ENCODE measurements at places on chromosomes 3 and 15. TPM values are rescaled to one million over a fixed set of nuclear protein-coding genes. Genes with fewer than 3 reads are reported as not detected.

GRCh38 chr3:13440204-13440817, 20.2 kb upstream of the NUP210 start:
- no peak overlapping the region for H3K27ac ChIP-seq
- H3K27me3 ChIP-seq: no peaks in the 10 kb centered on the region
- H3K4me1 ChIP-seq: no peaks in the 10 kb centered on the region
- DNase-seq: no peak
- H3K4me3 ChIP-seq: no peak overlapping the region

- no peaks in the 10 kb centered on the region for H3K27me3 ChIP-seq
- no peak for DNase-seq
- H3K36me3 ChIP-seq: no peaks in the 10 kb centered on the region
- no peak overlapping the region for H3K4me3 ChIP-seq
- no peaks in the 10 kb centered on the region for H3K4me1 ChIP-seq
Measured at GRCh38 chr15:71048913-71049675, 66.2 kb upstream of the THSD4 start.

DNA sequence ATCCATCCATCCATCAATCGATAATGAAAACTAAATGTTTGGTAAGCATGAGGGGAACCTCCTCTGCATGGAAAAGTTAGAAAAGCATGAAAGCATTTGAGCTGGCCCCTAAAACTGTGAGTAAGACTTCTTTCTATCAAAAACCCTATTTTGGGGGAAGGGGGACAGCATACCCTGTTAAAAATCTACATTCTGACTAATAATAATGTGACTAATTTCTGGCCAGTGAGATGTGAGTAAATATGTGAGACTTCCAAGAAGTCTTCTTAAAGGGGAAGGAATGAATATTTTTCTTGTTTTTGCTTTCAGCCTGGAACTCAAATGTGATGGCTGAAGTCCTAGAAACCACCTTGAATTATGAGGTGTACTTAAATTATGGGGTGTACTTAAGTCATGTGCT, 54.9 kb downstream of the C3orf85 start:
- no peaks in the 10 kb centered on the region for H3K36me3 ChIP-seq
- H3K27me3 ChIP-seq: no peaks in the 10 kb centered on the region
- no peak overlapping the region for H3K27ac ChIP-seq
- H3K4me3 ChIP-seq: no peak overlapping the region
- no peak for DNase-seq
- H3K4me1 ChIP-seq: no peaks in the 10 kb centered on the region

DNA sequence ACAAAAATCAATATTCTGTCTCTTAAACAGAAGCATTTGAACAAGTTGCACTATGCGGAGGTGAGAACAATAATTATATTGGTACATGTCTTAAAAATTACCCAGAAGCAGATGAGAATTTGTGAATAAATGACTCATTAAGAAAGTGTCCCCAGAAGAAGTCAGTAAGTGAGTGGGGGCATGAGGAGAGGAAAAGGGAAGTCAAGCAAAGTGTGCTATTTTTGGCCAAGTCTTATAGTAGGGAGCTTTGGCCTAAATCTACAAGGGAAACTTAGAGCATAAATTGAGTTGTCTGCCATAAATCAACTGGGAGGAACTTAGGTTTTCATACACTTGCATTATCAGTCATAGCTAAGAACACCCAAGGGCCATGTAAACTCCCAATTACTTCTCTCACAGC, 86.9 kb upstream of the SATB1 start:
- no peak overlapping the region for H3K4me3 ChIP-seq
- no peaks in the 10 kb centered on the region for H3K4me1 ChIP-seq
- no peak overlapping the region for H3K27ac ChIP-seq
- no peaks in the 10 kb centered on the region for H3K27me3 ChIP-seq

GRCh38 chr15:70234256-70234905, 136.7 kb upstream of the TLE3 start:
- H3K27ac ChIP-seq: no peak overlapping the region
- peak; percentile 44 for DNase-seq
- H3K36me3 ChIP-seq: no peaks in the 10 kb centered on the region
- H3K4me1 ChIP-seq: no peaks in the 10 kb centered on the region
- no peaks in the 10 kb centered on the region for H3K27me3 ChIP-seq

DNA sequence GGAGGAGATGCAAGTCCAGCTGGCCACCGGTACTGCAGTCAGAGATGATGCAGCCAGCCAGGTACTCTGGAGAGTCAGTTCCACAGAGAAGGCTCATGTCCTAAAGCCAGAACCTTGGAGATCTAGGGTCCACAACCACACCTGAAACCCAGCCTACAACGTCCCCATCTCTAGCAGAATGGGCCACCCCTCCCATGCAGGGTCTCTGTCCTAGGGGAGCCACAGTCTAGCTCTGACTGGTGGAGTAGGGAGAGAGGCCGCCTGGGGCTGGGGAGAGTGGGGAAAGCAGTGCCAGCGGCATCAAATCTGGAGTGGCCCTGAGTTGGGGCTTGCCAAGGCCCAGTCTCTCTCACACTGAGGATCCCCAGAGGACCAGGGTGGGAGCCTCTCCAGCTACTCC, 43.5 kb downstream of the PTH1R start:
- H3K4me3 ChIP-seq: no peak overlapping the region
- peaks cover 13% of the 10 kb centered on the region for H3K36me3 ChIP-seq
- H3K27ac ChIP-seq: no peak overlapping the region
- no peaks in the 10 kb centered on the region for H3K4me1 ChIP-seq

GRCh38 chr3:175620532-175620931, 761.4 kb downstream of the NAALADL2 start:
- no peaks in the 10 kb centered on the region for H3K4me1 ChIP-seq
- no peak for DNase-seq
- no peaks in the 10 kb centered on the region for H3K36me3 ChIP-seq

GRCh38 chr3:149010504-149010951, 19.2 kb downstream of the GYG1 start:
- H3K4me1 ChIP-seq: peaks cover 28% of the 10 kb centered on the region
- peaks cover 29% of the 10 kb centered on the region for H3K36me3 ChIP-seq
- no peak for DNase-seq
- no peak overlapping the region for H3K4me3 ChIP-seq
- H3K27me3 ChIP-seq: no peaks in the 10 kb centered on the region

- no peak for DNase-seq
- H3K4me1 ChIP-seq: no peaks in the 10 kb centered on the region
- no peak overlapping the region for H3K4me3 ChIP-seq
- H3K36me3 ChIP-seq: no peaks in the 10 kb centered on the region
Measured at GRCh38 chr15:80199869-80200268, 47.1 kb downstream of the FAH start.

GRCh38 chr3:129940086-129940485, 34.4 kb upstream of the TRH start:
- DNase-seq: no peak
- no peaks in the 10 kb centered on the region for H3K36me3 ChIP-seq
- H3K27me3 ChIP-seq: no peaks in the 10 kb centered on the region
- H3K27ac ChIP-seq: no peak overlapping the region

GRCh38 chr15:40336744-40337122, 4.0 kb downstream of the CCDC9B start:
- H3K4me3 ChIP-seq: no peak overlapping the region
- no peak for DNase-seq
- H3K27me3 ChIP-seq: no peaks in the 10 kb centered on the region
- H3K36me3 ChIP-seq: peaks cover 18% of the 10 kb centered on the region

- H3K36me3 ChIP-seq: no peaks in the 10 kb centered on the region
- H3K27ac ChIP-seq: no peak overlapping the region
- no peak for DNase-seq
- no peak overlapping the region for H3K4me3 ChIP-seq
- H3K27me3 ChIP-seq: no peaks in the 10 kb centered on the region
- no peaks in the 10 kb centered on the region for H3K4me1 ChIP-seq
Measured at GRCh38 chr3:74302969-74303368, 311.5 kb downstream of the CNTN3 start.

DNA sequence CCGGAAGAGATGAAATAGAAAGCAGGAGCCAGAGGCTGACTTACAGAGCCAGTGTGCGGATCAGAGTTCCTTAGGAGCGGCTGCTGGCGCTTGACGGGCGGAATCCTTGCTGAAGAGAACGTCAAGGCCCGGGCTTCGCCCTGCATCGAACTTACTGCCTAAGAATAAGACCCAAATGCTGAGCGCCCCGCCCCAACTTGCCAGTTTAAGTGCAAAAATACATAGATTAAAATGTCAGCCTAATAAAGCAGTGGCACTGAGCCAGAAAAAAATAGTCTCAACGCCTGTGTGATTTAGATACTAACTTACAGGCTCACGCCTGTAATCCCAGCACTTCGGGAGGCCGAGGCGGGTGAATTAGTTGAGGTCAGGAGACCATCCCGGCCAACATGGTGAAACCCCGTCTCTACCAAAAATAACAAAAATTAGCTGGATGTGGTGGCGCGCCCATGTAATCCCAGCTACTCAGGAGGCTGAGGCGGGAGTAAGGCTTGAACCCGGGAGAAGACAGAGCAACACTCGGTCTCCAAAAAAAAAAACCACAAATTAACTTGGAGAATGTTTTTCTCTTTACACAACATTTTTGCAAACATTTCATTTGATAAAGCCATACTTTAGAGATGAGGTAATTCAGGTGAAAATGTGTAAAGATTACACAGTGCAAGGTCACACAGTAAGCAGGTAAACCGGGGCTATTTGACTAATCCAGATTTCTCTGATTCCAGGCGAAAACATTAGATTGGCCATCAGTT, 1.2 kb upstream of the UBP1 start:
- H3K27me3 ChIP-seq: no peaks in the 10 kb centered on the region
- no peaks in the 10 kb centered on the region for H3K36me3 ChIP-seq
- H3K27ac ChIP-seq: peak overlapping the region; percentile 95
- peak overlapping the region; percentile 76 for H3K4me3 ChIP-seq

DNA sequence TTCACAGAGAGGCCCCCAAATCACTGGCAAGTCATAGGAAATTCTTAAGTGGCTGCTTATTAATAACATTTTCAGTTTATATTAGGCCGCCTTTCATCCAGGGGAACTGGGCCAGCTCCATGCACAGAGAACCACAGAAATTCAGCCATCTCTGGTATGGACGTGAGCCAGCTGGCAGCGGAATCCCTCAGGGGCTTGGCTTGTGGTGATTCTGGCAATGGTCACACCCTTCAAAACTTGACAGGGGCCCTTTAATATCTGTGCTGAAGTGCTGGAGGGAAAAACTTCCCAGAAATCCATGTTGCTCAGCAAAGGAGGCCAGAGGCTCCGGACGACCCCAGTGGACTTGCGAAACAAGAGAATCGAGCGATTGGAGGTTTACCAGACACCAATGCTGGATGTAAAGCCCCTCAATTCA, 11.3 kb downstream of the PRICKLE2 start:
- no peaks in the 10 kb centered on the region for H3K27me3 ChIP-seq
- no peaks in the 10 kb centered on the region for H3K36me3 ChIP-seq
- peak overlapping the region; percentile 28 for H3K4me3 ChIP-seq
- DNase-seq: peak; percentile 90

DNA sequence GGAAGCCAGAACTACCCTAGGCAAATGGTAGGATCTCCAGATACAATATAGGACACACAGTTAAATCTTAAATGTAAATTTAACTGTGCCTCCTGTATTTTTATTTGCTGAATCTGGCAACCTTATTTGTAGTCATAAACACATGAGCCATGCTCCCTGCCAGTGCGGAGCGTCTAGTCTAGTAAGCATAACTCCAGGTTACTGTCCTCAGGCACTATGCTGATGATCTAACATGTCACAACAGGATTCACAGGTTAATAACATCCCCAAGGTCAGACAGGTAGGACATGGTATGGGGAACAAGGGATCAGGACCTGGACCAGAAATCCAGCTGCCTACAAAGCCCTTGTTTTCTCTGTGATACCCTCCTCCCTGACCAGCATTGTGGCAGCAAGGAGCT, 305.1 kb downstream of the CACNA2D3 start:
- H3K36me3 ChIP-seq: no peaks in the 10 kb centered on the region
- H3K27ac ChIP-seq: no peak overlapping the region
- H3K4me1 ChIP-seq: no peaks in the 10 kb centered on the region
- H3K4me3 ChIP-seq: no peak overlapping the region
- DNase-seq: no peak
- no peaks in the 10 kb centered on the region for H3K27me3 ChIP-seq

- no peaks in the 10 kb centered on the region for H3K27me3 ChIP-seq
- peak overlapping the region; percentile 56 for H3K27ac ChIP-seq
- peak; percentile 96 for DNase-seq
- no peaks in the 10 kb centered on the region for H3K4me1 ChIP-seq
Measured at GRCh38 chr3:16148783-16149182, 25.7 kb upstream of the GALNT15 start.

- no peaks in the 10 kb centered on the region for H3K27me3 ChIP-seq
- peak overlapping the region; percentile 5 for H3K4me3 ChIP-seq
- H3K36me3 ChIP-seq: peaks cover 11% of the 10 kb centered on the region
- H3K4me1 ChIP-seq: peaks cover 75% of the 10 kb centered on the region
Measured at GRCh38 chr15:70088887-70089691, 8.6 kb downstream of the TLE3 start.

DNA sequence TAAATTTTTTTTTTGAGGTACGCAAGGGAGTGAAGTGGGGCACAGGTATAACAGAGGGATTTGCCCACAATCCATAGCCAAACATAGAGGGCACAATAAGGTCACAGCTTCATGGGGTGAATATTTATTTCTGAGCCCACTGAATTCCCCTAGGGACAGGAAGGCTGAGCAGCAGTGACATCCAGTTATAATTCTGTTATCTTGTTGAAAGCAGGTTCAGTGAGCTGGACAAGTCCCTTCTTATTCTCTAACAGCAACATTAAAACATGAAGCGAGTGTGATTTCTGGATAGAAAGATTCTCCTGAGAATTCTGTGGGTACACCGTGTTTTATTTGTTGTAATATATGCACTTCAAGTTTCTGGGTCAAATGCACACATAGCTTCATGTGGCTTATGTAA, 538.2 kb downstream of the NAALADL2 start:
- H3K4me3 ChIP-seq: no peak overlapping the region
- H3K27me3 ChIP-seq: no peaks in the 10 kb centered on the region
- no peak overlapping the region for H3K27ac ChIP-seq
- H3K4me1 ChIP-seq: no peaks in the 10 kb centered on the region

DNA sequence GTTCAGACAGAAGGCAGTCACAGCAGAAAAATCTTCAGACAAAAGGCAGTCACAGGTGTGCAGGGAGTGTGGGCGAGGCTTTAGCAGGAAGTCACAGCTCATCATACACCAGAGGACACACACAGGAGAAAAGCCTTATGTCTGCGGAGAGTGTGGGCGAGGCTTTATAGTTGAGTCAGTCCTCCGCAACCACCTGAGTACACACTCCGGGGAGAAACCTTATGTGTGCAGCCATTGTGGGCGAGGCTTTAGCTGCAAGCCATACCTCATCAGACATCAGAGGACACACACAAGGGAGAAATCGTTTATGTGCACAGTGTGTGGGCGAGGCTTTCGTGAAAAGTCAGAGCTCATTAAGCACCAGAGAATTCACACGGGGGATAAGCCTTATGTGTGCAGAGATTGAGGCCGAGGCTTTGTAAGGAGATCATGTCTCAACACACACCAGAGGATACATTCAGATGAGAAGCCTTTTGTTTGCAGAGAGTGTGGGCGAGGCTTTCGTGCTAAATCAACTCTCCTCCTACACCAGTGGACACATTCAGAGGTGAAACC, 27.6 kb downstream of the ZNF589 start:
- H3K27ac ChIP-seq: no peak overlapping the region
- no peaks in the 10 kb centered on the region for H3K4me1 ChIP-seq
- no peak overlapping the region for H3K4me3 ChIP-seq
- H3K36me3 ChIP-seq: peaks cover 38% of the 10 kb centered on the region
- no peaks in the 10 kb centered on the region for H3K27me3 ChIP-seq
- no peak for DNase-seq

Gene ZNF501
- total RNA-seq: 14.7 TPM

Gene GXYLT2
- total RNA-seq: 7.7 TPM

Gene SLC22A13
- not detected for total RNA-seq

Gene DGKG
- 10.3 TPM for total RNA-seq

Gene C3orf49
- not detected for total RNA-seq

Gene CFAP100
- total RNA-seq: not detected

Gene ACP3
- 0.71 TPM for total RNA-seq

Gene BFSP2
- total RNA-seq: not detected

Data from sigmoid colon (tissue), 7 donors.